ENCODE measurements at places on chromosomes 6 and 20. TPM values are rescaled to one million over a fixed set of nuclear protein-coding genes. Genes with fewer than 3 reads are reported as not detected.

DNA sequence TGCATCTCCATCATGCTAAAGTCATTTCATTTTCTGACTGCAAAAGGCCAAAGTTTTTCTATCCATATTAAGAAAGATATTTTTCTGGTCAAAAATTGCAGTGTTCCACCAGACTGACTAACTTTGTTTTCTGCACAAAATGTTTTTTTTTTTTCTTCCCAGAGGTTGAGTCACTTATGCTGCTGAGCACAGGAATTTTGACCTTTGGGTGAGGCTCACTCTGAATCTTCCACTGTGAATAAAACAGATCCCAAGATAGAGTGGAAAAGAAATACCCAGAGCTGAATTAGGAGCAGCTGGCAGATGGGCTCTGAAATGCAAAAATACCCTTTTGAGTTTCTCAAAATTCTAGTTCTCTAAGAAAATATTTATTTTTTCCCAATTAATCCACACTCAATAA, 996.8 kb downstream of the KIF16B start:
- no peaks in the 10 kb centered on the region for H3K36me3 ChIP-seq
- H3K4me1 ChIP-seq, result no peaks in the 10 kb centered on the region
- no peak overlapping the region for H3K27ac ChIP-seq
- no peak overlapping the region for H3K4me3 ChIP-seq

GCNT2 gene
- total RNA-seq, result 9.8 TPM

PLCB4 gene
- 70.2 TPM for total RNA-seq

GRCh38 chr20:12051206-12052163, 133.8 kb downstream of the BTBD3 start:
- no peak for DNase-seq
- no peaks in the 10 kb centered on the region for H3K4me1 ChIP-seq
- H3K4me3 ChIP-seq, result no peak overlapping the region
- H3K36me3 ChIP-seq, result no peaks in the 10 kb centered on the region

JAG1 gene
- total RNA-seq, result 41.2 TPM

- no peaks in the 10 kb centered on the region for H3K4me1 ChIP-seq
- H3K27ac ChIP-seq, result no peak overlapping the region
- H3K36me3 ChIP-seq, result no peaks in the 10 kb centered on the region
- no peaks in the 10 kb centered on the region for H3K27me3 ChIP-seq
Measured at GRCh38 chr20:57835588-57836455, 126.0 kb upstream of the PMEPA1 start.

OTOR gene
- not detected for total RNA-seq

DNA sequence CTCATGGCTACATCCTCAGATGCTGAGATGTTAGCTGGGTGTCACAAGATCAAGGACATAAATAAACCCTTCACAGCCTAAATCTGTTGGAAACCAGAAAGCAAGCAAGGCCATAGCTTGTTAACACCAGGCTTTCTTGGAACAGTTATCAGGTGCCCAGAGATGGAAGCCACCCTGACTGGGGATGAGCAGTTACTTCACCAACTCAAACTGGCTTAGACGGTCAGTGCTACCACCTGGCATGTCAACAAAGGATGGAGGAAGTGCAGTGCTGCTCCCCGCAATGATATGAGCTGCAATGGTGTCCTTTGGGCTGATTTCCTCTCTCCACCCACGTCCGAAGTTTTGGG, 28.9 kb upstream of the SMIM29 start:
- no peak overlapping the region for H3K27ac ChIP-seq
- no peak overlapping the region for H3K4me3 ChIP-seq
- no peaks in the 10 kb centered on the region for H3K27me3 ChIP-seq
- no peak for DNase-seq

DNA sequence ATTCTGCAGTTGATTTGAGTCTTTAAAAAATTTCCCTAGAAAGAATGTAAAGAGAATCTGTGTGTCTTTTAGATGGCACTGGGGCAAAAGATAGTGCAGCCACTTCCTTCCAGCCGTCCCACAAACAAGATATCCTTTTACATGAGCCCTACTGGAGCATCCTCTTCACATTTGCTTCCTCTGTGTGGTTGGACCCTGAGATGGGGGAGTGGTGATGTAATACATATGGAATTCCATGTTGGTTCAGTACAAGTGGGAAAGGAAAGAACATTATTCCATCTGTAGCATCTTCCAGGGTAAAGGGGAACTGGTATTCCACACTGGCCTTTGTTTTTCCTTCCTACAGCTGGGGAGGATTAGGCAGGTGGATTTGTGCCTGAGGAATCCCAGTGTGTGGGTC, 78.9 kb upstream of the ISM1 start:
- no peak for DNase-seq
- peak overlapping the region; percentile 67 for H3K27ac ChIP-seq
- H3K27me3 ChIP-seq, result no peaks in the 10 kb centered on the region
- H3K4me3 ChIP-seq, result no peak overlapping the region
- peaks cover 52% of the 10 kb centered on the region for H3K4me1 ChIP-seq

DNA sequence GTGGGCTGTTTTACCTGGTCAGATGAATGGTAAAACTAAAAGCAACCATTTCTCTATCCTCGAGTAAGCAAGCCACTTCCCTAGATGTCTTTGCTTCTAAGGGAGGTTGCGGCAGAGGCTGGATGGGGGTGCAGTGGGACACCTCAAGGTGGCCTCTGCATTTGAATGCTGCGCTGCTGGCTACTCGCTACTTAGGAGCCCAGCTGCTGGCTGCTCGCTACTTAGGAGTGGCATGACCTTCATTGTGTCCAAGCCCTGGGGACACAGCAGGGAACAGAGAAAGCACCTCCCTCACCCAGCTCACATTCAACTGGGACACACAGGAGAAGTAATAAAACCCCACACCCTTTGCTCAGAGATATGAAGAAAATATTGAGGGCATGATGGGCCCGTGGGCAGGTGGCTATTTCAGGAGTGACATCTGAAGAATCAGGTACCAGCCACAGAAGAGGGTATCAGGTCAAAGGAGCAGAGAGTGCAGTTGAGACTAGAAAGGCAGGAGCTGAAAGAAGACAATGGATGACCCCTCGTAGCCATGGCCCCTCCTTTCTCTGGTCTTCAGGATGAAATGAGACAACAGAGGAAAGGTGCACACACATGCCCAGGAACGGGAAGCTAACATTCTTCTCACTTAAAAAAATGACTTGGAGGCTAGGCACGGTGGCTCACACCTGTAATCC, 149.4 kb downstream of the ZMYND8 start:
- DNase-seq, result peak; percentile 38
- H3K27me3 ChIP-seq, result no peaks in the 10 kb centered on the region
- H3K27ac ChIP-seq, result peak overlapping the region; percentile 61
- H3K4me1 ChIP-seq, result no peaks in the 10 kb centered on the region

ID4 gene
- 545 TPM for total RNA-seq

DNA sequence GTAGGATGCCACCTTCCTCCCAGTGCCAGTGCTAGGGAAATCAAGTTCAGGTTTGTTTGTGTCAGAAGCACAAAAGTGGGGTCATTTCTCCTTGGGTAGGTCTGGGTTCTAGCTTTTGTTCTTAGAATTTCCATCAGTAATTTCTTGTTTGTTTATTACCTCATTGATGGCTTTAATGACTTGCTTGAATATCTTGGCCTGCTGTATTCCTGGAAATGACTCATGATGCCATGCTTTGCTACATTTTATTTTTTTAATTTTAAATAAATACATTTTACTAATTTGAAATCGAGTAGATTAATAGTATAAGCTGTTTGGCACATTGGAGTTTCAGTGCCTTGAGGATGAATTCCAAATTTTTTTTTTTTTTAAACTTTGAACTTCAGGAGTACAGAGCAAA, 189.6 kb downstream of the JARID2 start:
- H3K4me3 ChIP-seq, result no peak overlapping the region
- no peaks in the 10 kb centered on the region for H3K36me3 ChIP-seq
- no peak for DNase-seq
- H3K27ac ChIP-seq, result no peak overlapping the region
- H3K4me1 ChIP-seq, result peaks cover 37% of the 10 kb centered on the region

Measured in thyroid gland (tissue), 4 donors.